ENCODE measurements at places on chromosomes 12 and 14.

GRCh38 chr14:39683691-39684260 lies 251.5 kb upstream of the FBXO33 start:
- DNase-seq = no peak

DNA sequence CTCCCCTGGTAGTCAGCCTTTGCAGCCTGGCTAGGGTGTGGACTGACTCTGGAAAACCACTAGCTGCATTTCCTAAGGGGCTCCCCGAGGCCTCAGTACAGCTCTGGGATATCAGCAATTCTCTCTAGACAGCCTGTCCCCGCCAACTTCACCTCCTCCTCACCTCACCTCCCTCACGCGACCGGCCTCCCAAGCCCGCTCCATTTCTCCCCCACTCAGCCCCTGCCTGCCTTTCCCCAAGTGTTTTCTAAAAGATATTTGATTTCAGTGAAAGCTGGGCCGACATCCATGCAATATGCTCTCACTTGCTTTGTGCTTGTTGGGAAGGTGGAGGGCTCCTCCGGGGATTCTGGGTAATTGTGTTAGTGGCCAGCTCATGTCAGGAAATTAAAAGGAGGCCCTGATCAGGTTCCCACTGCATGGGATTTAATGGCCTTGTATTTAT lies 91.8 kb downstream of the ESRRB start:
- DNase-seq = no peak

- DNase-seq = no peak
These were observed 4.9 kb downstream of the PTHLH start for GRCh38 chr12:27967551-27968054.

DNA sequence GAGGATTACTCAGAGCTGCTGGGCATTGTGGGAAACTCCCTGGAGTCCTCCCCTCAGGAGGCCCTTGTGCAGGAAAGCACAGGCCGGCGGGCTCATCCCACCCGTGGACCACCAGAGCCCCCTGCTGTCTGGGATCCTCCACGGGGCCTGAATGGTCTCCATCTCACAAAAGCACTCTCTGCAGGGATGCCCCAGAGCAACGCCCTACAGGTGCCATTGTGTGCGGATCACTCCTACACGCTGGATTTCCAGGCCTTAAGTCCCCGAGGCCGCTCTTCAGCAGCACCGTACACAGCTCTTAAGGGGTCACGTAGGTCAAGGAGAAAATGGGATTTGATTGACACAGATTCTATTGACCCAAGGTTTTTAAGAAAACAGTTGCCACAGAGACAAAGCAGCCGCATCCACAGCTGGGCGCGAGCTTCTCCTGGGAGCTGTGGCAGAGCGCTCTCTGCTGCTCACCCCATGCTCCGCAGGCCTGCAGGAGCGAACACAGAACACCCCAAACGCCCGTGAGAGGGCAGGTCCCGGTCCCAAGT lies 36.7 kb upstream of the RIMBP2 start:
- DNase-seq = no peak

DNA sequence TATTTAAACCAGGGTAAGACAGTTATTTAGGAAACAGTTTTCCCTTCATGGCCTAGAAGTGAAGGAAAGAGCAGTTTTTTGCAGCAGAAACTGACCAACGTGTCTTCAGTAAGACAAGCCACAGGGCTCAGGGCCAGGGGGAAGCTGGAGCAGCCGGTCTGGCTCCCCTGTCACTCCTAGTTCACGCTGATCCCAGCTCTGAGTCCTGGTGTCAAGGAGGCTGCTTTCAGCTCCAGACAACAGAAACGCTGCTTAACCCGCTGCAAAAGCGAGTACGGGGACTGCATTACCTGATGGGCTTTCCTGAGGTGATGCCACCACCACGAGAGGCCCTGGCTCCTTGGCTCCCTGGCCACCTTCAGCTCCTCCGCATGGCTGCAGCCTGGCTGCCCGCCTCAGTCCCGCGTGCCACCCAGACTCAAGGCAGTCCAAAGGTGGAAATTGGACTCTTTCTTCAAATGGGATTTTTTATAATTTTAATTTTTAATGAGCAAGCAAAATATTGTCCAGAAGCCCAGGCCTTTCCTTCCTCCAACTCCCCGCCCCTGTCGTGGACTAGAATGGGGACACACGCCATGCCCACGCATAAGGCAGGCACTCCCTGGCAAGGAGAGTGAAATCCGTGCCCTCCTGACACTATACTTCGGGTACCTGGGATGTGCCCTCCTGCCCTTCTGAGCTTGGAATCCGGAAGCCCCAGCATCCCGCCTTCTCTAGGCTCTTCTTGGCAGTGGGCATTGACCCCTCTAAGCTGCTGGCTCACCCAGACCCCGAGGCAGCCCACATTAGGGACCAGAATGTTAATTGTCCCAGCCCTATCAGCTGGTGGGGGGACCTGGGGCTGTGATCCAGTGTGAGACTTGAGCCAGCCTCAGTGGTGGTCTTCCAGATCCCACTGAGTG lies 85.0 kb downstream of the PAPOLA start:
- DNase-seq = no peak
